ENCODE measurements at places on chromosomes 11 and 22.

DNA sequence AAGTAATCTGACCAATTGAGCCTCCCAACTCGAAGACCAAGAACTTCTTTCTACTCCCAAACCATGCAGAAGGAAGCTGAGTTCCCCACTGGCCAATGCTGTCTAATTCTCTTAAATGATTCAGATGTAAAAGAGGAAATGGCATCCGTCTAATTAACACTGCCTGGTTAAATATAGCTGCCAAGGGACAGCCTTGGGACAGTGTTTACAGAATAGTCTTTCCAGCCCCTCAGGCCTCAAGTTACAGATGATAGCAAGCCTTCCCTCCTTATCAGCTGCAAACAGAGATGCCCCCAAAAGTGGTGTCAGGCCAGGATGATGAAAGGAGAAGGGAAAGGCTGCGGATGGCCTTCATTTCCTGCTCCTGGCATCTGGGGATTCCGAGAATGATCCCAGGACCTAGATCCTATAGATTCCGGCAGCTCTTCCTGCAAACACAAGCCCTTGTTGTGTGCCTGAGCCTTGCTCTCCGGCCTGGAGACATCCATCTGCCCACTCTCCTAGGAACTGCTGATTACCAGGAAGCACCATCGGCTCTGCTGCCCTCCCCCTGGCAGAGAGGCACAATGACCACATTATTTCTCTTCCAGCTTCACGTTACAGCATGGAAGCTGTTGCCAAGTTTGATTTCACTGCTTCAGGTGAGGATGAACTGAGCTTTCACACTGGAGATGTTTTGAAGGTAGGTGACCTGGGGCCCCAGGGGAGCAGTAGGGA is 13.5 kb upstream of the TMA7B start:
- peak; percentile 31 for DNase-seq

DNA sequence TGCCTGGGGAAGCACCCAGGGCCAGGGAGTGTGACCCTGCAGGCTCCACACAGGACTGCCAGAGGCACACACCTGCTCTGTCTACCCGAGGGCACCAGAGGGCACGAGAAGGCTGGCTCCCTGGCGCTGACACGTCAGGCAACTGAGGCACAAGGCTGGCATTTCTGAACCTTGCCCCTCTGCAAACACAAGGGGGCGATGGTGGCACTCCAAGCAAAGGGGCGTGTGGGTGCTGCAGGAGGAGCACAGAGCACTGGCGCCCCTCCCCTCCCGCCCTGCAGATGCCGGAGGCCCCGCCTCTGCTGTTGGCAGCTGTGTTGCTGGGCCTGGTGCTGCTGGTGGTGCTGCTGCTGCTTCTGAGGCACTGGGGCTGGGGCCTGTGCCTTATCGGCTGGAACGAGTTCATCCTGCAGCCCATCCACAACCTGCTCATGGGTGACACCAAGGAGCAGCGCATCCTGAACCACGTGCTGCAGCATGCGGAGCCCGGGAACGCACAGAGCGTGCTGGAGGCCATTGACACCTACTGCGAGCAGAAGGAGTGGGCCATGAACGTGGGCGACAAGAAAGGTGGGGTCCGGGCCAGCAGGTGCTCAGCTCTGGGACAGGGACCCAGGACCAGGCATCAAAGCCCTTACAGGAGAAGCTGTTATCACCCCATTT is 20.8 kb upstream of the TXNRD2 start:
- DNase-seq, result peak; percentile 50

DNA sequence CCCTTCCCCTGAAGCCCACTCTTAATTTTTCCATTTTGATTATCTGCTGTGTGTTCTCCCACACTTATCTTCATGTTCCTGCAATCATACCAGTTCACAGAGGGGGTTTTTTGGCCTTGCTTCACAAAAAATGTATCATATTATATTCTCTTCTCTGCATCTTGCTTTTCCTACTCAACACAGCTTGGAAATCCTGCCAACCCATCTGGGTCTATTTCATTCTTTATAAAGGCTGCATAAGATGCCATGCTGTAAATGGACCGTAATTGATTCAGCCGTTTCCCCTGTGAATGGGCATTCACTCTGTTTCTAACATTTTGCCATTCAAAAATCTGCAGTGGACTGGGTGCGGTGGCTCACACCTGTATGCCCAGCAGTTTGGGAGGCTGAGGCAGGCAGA is 30.5 kb downstream of the CD6 start:
- no peak for DNase-seq

DNA sequence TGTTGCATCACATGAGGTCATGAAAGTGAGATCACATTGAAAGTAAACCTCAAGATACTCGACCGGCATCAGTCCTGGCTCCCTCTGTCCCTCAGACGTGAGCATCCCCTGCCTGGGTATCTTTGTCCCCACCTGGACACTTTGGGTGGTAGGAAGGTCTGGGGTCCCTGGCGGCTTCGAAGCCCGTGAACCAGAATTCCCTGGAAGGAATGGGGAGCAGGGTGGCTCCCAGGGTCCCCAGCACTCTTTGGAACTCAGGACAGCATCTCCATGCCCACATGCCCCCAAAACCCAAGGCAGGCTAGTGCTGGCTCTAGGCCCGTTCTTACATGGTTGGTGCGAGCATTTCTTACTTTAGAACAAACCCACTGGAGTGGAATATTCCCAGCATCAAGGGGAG is 7.5 kb downstream of the DERL3 start:
- no peak for DNase-seq

DNA sequence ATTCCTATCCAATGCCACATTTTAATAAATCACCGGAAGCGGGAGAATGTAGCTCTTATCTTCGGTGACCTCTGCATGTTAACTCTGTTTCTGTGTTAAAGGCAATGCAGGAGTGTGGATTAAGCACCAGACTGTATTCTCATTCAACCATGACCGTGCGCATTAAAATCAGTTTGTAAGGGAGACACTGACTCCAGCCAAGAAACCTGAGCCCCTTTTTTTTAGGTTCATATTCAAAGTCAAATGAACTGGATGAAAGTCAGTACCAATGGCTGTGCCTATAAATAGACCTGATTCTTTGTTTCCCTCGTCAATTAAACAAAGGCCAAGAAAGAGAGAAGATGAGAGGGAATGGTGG is 32.2 kb downstream of the C11orf91 start:
- no peak for DNase-seq

GRCh38 chr11:21556926-21557325 is 636.0 kb upstream of the ANO5 start:
- DNase-seq, result no peak

- DNase-seq, result no peak
These were observed 23.3 kb upstream of the TTC28 start for GRCh38 chr22:28702891-28703290.

- DNase-seq, result no peak
These were observed 68.9 kb downstream of the ZBTB16 start for GRCh38 chr11:114128399-114128798.

- DNase-seq, result peak; percentile 91
These were observed 3.3 kb downstream of the TKFC start for GRCh38 chr11:61336171-61336935.

DNA sequence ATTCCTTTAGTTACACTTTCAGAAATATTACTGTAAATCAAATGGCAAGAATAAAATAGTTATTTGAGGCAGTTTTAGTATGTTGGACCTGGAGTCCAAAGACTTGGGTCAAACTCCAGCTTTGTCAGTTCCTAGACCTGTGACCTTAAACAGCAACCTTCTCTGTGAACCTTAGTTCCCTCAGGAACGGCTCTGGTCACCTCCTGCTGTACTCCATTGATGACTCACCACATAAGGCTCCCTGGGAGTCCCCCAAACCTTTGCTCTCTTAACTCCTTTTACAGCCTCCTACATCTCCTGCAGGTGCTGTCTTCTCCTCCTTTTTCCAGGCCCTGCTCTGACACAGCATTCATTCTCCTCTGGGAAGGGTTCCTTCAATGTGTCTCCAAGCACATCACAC is 29.1 kb downstream of the LIMK2 start:
- DNase-seq, result no peak

GRCh38 chr11:128728767-128729587 is 35.1 kb downstream of the FLI1 start:
- DNase-seq, result no peak

DNA sequence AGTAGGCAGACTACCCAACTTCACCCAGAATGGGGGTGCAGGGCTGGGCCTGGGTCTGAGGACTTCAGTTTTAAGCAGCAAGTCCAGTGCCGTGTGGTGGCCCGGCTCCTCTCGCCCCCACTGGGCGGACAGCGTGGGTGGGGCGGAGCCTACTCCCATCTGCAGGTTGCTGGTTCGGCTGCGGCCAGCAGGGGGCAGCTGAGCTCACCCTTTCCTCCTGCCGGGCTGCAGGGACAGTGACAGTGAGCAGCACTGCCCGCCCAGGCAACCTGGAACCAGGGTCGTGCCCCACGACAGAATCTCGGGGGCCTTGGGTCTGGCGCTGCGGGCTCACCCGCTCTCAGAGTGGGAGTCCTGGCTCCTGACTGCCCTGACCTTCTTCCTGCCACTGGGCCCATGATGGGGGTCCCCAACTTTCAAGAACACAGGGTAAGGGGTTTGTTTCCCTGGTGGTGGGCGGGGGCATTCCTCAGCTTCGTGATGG is 6.2 kb upstream of the NEAT1 start:
- peak; percentile 94 for DNase-seq

GRCh38 chr22:27614006-27614649 is 187.4 kb downstream of the MN1 start:
- DNase-seq, result no peak

- no peak for DNase-seq
These were observed 1.5 kb downstream of the OR9G1 start for GRCh38 chr11:56700242-56700913.

DNA sequence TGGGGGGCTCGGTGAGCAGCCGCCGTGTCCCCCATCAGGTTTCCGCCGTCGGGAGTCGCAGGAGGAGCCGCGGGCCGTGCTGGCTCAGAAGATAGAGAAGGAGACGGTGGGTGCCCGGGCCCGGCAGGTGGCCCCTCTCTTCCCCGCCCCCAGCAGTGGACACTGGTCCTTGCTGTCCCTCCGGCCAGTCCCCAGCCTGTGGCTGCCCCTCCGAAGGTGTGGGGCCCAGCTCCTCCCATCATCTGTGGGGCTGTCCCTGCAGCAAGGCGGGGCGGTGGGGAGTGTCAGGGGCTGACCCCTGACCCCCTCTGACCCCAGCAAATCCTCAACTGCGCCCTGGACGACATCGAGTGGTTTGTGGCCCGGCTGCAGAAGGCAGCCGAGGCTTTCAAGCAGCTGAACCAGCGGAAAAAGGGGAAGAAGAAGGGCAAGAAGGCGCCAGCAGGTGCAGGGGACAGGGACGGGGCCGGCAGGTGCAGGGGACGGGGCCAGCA is 15.3 kb downstream of the EPS8L2 start:
- DNase-seq, result no peak

GRCh38 chr11:128194216-128194615 is 393.1 kb downstream of the ETS1 start:
- no peak for DNase-seq

GRCh38 chr11:95833378-95833777 is 43.1 kb downstream of the CEP57 start:
- no peak for DNase-seq

- DNase-seq, result no peak
These were observed 16.4 kb downstream of the SLN start for GRCh38 chr11:107695446-107695845.

GRCh38 chr11:92740276-92740675 is 229.2 kb upstream of the MTNR1B start:
- no peak for DNase-seq

- no peak for DNase-seq
These were observed 583.9 kb upstream of the LRRC4C start for GRCh38 chr11:42043312-42043711.

DNA sequence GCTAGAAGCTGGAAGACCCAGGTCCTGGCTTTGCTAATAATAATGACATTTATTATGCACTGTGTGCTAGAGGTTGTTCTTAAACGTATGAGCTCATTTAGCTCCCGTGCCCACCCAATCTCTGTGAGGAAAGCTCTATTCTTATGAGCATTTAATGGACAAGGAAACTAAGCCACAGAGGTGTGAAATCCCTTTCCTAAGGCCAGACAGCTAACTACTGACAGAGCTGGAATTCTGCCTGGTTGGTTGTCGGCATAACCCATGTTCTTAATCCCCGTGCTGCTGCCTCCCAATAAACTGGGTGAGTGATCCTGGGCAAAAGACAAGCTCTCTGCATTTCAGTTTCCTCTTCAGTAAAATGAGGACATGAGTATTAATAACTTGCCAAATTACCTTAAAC is 49.4 kb downstream of the SNX19 start:
- no peak for DNase-seq

- no peak for DNase-seq
These were observed 39.6 kb downstream of the NEU3 start for GRCh38 chr11:75028321-75028720.

GRCh38 chr11:115929618-115930129 is 425.5 kb upstream of the CADM1 start:
- DNase-seq, result no peak

DNA sequence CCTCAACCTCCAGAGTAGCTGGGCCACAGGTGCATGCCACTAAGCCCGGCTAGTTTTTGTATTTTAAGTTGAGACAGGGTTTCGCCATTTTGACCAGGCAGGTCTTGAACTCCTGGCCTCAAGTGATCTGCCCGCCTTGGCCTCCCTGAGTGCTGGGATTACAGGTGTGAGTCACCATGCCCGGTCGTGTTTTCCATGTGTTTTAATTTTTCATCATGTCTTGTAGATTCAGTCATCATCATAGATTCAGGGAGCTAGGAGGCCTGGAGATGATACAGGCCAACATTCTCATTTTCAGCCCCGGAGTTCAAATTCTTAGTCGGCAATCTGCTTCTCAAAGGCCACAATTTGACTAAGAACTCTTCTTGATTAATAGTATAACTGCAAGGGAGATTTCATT is 73.5 kb upstream of the GRAMD1B start:
- no peak for DNase-seq

GRCh38 chr11:122229481-122230384 is 113.7 kb upstream of the BLID start:
- no peak for DNase-seq

GRCh38 chr22:35140879-35141745 is 75.2 kb downstream of the ISX start:
- DNase-seq, result no peak

DNA sequence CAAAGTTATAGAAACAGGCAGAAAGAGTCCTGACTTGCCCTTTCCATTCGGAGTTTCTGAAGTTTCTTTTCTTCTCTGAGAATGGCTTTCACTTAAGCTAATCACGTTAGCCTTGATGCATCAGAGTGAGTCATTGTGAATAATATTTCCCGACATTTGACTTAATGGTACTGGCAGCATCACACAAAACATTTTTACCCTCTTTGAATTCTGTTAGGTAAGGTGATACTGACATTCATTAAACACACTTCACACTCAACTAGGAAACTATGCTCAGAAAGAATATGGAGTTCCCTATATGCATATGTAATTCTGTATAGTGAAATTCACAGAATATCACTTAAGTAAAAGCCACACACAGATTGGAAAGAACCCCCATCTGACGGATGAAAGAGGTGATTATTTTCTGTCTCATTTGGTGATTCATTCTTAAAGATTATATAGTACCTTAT is 120.8 kb upstream of the ARHGAP20 start:
- DNase-seq, result no peak

- peak; percentile 92 for DNase-seq
These were observed 3.2 kb downstream of the TUBA8 start for GRCh38 chr22:18113680-18114394.

Data from KBM-7 (cell line).